AG20443 (cell line): ENCODE measurements at places on chromosomes 2 and 18.

DNA sequence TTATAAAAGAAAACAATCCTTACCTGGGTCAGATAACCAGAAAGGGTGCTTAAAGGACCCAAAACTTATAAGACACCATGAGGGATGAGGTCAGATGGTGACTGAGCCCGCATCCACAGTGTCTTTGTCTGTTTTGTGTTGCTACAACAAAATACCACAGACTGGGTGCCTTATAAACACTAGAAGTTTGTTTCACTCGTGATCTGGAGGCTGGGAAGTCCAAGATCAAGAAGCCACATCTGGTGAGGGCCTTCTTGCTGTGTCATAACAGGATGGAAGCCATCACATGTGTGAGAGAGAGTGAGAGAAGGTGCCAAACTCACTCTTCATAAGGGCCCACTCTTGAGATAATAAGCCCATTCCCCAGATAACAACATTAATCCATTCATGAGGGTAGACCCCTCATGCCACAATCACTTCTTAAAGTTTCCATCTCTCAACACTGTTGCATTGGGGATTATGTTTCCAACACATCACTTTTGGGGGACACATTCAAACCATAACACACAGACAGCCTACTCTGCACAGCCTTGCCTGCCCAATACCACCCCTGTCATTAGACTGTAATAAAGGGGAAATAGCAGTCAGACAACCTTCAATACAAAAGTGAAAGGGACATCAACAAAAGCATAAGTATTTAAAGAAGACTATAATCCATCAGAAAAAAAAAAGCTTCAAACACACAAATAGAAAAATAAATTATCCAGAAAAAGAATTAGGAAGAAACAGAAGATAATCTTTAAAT lies 249.8 kb downstream of the ANAPC1 start:
- no peak for DNase-seq

- DNase-seq = no peak
Measured at GRCh38 chr2:96537734-96538486, 1.4 kb downstream of the ARID5A start.

- DNase-seq = no peak
Measured at GRCh38 chr2:127347734-127348392, 39.9 kb downstream of the MAP3K2 start.

DNA sequence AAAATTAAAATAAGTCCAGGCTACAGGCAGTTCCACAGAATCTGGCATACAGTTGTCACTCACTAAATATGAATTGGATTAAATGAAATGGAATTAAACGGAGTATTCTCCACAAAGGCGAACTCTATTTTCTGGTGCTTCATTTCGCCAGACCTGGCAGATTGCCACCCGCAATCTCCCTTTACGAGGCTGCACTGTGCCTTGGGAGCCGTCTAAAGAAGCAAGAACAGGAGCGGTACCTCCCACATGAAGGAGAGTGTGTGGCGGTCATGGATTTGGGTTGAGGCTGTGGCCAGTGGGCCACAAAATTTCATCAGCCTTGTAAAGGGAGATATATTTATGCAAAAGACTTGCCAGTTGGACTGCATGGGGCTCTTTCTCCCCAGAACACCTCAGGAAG lies 151.0 kb downstream of the OSR1 start:
- DNase-seq = no peak

DNA sequence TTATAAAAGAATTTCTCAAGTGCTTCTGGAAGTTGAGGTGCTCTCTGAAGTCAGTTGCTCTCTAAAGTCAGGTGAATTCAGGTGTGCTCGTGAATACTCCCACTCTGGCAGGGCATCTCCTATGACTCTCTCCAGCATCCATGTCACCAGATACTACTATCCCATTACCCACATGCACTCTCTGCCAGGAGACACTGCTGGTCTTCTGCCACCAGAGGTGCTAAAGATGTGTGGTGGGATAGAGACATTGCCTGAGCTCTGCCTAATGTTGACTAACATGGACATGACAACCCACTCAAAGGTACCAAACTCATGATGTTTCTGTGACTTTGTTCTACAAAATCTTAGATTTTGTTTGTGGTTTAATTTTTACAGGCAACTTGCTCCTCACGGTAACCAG lies 106.4 kb upstream of the HNRNPA3 start:
- DNase-seq = no peak

GRCh38 chr2:149585166-149585885 lies 2.2 kb downstream of the MMADHC start:
- no peak for DNase-seq

DNA sequence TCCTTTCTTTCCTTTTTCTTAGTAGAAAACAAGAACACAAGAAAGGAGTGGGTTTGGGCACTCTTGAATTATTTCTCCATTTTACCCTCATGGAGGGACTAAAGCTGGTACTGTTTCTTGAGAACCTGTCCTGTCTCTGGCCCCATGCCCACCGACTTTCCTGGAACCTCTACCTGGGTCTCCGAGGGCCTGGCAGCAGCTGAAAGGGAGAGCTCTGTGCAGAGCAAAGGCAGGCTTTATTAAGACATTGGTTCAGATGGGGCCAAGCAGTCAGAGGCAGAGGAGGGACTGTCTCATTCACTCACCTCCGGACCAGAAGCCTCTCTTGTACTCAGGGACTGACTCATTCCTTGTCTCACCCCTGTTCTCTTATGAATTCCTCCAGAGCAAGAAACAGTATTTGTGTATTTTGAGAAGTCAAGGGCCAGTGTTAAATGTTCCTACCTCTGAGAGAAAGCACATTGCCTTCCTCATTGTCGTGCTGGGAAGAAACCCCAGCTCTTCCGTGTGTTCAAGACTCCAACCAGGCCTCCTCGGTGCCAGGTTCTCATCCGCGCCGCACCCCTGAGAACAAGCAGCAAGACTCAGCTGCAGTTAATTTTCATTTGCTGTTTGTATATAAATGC lies 201.9 kb upstream of the NT5C1B start:
- no peak for DNase-seq

- no peak for DNase-seq
Measured at GRCh38 chr2:241001413-241002274, 3.2 kb downstream of the SNED1 start.

DNA sequence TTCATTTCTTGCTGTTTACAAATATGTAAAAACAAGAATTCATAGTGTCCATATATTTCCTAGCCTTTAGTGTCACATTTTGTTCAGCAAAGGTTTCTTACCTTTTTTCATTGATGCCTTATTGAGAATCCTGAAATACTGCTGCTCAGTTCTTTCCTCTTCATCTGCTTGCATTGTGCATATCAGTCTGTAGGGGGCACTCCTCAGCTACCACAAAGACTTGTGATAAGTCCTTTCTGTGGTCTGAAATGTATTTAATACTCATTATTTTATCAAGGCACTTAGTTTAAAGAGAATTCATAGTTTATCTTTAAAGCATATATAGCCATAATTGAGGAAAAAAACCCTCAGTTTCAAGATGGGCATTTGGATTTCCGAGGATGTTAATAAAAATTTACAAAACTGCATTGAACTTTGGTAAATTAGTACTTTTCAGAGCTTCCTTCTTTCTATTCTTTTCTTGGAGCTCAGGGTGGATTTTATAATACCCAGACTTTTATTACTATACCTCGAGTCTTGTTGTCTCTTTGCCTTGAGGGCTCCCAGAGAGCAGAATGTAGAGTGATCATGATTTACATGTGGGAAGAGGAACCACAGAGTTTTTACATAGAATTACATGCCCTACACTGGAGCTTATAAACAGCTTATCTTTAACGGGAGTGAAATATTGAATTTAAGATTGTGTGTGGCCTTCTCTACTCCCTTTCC lies 570.1 kb downstream of the PLCL1 start:
- DNase-seq = peak; percentile 52
